ENCODE measurements at places on chromosomes 2 and 18.

DNA sequence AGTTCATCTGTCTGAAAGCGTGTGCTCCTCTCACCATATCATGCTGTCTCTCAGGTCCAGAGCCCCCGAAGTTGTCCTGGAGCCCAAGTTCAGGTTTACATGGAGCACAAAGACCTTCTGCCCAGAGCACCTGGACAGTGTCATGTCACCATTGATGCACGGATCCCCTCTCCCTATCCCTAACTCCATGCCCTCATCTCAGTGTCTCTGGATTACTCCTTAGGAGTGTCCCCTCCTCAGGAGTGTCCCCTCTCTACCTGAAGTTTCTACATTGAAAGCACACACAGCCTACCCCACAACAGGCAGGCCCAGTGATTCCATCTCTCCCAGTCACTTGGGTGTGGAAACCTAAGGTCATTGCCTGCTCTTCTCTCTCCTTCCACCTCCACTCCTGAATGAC is 144.1 kb upstream of the NCKAP5 start:
- no peak for DNase-seq

GRCh38 chr2:235312571-235312970 is 181.3 kb upstream of the AGAP1 start:
- DNase-seq, result no peak

DNA sequence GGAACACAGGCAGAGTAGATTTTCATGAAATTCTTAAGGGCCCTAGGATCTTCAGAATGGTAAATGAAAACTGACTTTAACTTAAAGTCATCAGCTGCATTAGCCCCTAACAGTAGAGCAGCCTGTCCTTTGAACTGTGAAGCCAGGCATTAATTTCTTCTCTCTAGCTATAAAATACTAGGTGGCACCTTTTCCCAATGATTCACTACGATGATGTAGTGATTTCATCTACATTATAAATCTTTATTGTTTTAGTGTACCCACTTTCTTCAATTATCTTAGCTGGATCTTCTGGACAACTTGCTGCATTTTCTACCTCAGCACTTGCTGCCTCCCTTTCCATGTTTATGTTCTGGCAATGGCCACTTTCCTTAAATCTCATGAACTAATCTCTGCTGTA is 290.5 kb downstream of the NOL4 start:
- no peak for DNase-seq

DNA sequence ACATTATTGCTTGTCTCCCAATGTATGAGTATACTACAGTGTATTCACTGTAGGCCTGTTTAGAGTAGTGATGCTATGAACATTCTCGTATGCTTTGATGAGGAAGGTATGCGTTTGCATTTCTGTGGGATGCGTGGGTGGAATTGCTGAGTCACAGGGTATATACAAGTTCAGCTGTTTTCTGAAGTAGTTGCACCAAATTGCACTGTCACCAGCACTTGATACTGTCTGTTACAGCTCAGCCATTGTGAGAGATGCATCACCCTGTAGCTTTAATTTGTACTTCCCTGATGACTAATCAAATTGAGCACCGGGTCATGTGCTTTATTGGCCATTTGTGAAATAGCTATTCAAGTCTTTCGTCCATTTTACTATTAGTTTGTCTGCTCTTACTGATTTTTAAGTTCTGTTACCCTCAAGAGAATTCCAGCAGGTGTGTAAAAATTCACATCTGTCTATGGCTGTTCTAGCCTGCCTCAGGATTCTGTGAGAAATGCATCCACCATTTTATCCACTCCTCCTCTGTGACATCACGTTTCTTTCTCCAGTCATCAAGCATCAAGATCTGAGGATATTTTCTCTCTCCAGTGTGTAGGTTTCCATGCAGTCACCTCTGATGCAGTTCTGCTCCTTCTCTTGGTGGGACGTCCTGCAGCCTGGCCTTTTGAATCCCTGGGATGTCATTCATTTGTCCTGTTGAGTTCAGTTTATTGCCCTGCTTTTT is 72.5 kb downstream of the DGKD start:
- DNase-seq, result peak; percentile 76

DNA sequence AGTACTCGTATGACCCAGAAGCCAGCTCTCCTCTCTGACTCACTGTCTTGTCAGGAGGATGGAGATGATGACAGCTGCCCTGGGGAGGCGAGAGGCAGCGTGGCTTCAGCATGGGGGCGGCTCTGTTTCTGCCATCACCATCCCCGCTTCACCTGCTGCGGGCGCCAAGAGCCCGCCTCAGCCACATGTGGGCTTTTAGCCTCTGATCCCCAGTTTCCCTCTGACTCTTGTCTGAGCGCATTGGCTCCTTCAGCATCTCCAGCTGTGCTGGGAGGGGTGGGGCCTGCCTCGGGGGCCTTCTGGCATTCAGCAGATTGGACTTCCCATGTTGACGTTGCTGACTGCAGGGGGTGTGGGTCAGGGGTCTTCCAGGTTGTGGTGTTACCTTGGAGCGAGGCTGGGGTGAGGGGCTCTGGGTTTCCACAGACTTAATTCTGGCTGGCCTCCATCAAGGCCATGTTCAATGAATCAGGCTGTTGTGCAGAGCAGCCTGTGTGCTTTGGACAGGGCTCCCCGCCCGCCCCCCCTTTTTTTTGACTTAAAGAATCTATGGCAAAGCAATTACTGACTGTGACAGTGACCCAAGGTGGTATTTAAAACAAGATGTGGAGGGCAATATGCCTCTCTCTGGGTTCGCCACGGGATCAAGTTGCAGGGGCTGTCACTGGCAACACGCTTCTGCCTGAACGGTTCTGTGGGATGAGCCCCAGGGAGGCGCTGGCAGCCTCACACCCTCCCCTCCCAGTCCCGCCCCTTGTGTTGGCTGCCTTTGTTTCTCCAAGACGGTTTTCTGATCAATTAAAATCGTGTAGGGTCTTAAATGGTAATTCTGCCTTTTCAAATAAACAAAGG is 228.3 kb downstream of the LDLRAD4 start:
- no peak for DNase-seq

DNA sequence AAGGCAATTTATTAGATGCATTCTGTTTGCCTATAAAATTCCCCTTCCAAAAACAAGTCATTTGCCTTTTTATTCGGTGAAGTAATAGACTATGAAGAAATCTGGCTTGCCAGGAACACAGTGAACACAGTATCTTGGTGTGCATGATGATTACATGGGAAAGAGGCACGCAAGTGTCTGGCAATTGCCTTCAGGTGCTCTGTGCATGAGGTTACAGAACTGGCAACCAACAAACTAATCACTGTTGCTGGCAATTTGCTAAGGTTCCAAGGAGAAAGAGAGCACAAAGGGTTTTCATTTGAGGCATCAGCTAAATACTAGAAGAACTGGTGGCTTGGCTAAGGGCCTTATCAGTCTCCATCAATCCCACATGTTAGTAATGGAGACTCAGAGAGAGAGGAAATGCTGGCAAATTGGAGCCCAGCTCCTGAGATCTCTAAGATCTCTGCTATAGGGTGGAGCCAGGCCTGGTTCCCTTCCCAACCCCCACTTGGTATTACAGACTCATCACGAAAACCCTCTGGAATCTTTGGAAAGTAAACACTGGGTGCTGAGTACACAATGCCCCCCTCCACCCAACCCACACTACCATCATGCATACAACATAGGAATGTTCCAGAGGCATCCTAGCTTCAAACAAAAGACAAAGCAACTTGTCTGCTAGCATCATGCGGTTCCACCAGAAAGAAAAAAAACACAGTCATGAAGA is 10.4 kb downstream of the RNF152 start:
- DNase-seq, result no peak

DNA sequence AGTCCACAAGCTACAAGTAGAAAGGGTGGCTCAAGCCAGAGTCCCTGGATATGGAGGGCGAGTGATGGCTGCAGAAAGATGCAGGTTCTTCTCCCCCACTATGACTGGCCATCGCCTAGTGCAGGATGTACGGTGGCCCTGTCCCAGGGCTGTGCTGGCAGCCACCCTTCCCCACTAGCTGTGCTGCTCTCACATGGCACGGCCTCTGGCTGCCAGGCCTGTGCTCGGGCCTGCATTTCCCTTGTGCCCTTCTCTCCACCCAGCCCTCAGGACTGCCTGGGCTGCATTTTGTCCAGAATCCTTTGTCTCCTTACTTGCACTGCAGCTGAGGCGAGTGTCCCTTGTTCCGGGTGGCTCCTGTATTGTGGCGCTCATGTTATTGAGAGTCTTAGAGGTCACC is 1.6 kb upstream of the RAMP1 start:
- DNase-seq, result no peak

GRCh38 chr2:45755585-45756335 is 104.3 kb downstream of the PRKCE start:
- DNase-seq, result no peak

DNA sequence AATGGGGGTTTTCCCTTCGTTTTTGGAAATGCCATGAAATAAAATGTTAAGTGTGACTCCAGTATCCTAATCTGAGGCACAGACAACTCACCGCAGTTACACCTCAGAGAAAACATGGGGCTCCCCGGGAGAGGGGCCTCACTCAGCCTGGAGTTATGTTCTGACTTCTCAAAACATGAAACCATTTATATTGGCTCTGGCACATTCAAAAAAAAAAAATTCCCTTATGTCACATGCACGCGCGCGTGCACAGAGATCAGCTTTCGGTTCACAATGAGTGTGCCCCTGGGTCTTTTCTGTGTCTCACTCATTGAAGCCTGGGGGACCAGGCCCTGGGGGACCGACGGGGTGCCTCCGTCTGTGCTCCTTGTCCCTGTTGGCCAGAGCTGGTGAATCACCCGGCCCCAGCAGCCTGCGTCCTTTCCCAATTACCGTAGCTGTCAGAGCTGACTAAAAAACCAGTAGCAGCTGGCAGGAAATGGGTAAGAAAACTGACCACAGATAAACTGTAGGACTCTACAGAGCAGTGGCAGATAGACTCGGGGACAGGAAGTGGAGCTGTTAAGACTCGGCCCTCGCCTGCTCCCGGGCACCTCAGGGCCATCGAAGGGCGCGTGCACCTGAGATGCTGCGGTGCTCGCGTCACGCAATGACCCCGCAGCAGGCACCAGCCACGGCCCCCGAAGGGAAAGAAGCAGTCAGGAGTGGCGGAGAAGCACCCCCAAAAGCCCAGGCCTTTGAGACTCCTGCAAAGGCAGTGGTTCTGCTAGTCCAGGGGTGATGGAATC is 138.3 kb upstream of the ID2 start:
- DNase-seq, result no peak

GRCh38 chr18:68035774-68036522 is 519.4 kb upstream of the DSEL start:
- DNase-seq, result no peak

DNA sequence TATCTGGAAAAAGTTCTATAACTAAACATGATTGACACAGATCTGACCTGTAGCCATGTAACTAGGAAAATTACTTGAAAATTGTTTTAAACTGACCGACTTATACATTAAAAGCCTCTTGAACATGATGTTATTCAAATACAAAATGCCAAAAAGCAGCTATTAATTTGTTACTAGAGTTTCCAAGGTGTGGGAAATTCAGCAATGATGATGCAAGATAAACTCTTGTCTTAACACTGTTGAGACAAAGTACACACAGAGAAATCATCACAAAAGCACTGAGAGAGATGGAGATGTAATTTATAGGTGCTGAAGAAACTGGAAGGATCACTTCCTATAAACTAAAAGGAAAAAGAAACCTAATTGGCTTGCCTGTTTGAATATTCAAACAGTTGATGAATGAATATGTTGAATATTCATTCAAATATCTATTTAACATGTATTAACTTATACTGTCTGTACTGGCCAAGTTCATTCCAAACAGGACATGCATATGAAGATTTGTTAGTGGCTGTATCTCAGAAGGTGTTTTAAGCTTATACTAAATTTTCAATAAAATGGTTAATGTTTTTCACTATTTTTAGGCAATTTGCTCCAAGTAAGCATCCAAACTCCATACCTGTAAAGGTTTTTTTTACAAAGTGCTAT is 34.6 kb upstream of the WDR75 start:
- no peak for DNase-seq

GRCh38 chr2:190742431-190742830 is 93.5 kb downstream of the NAB1 start:
- DNase-seq, result no peak

DNA sequence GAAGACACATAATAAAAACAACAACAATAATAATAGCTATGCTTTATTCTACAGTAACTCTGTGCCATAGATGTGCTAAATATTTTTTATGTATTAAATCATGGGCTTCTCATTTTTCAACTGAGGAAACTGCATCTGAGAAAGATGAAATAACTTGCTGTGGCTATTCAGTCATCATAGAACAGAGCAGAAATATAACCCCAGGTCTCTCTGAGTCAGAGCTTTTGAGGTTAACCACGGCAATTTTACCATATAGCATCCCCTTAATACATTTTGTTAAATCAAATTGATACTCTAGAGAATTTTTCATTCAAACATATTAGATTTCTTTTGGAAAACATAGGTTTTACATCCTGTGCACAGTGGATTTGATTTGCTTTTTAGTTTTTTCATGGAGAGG is 586.6 kb upstream of the KLHL29 start:
- DNase-seq, result no peak

DNA sequence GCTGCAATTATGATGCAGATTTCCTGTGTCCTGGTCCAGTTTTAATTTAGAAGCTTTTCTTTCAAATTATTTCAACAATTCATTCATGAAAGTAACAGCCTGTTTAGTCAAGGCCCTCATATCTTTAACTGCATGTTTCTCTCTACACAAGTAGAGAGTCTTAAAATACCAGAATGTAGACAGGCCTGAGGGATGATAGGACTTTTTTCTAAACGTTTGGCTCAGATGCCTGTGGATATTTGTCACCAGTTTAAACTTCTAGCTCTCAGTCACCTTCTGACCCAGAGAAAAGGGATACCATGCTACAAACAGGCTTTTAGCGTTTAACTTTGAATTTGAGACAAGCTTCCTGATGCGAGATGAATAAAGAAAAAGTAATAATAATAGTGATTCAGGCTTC is 15.7 kb downstream of the COL5A2 start:
- DNase-seq, result no peak

DNA sequence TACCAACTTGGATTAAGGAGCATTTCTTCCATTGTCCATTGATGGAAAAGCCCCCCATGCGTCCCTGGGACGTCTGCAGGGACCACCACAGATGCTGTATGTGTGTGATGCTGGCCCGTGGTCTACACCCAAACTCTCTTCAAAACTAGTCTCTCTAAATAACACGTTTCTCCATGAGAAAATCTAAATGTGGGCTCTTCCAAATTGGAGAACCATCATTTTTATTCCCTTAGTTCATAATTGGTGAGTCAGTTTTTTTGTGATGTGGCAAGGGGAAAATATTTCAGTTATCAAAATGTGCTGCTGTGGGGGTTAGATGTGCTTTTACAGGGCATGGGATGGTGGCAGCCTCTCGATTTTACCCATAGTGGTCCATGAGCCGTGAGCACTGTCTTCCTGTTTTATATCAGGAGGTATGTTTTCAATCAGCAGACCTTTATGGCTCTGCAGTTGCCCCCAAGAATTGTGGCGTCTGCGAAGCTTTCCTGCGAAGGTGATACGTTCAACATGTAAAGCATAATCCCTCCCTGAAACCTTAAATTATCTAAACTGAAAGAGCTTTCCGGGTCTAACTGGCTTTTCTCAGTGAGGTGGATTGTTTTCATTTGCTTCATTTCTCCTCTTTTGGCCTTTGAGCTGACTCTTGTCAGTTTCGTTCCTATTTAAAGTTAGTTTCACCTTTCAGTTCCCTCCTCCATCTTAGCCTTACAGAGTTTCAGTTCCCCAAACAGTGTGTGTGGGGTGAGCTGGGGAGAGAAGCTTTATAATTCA is 78.4 kb downstream of the SETBP1 start:
- DNase-seq, result no peak
